Activated T-cell treated with anti-CD3 and anti-CD28 coated beads for 24 hours (primary cell): ENCODE measurements at places on chromosomes 2 and 18.

- DNase-seq = no peak
Measured at GRCh38 chr18:59866551-59867269, 33.1 kb upstream of the PMAIP1 start.

- DNase-seq = no peak
Measured at GRCh38 chr2:113056521-113056920, 2.5 kb upstream of the IL36RN start.

- DNase-seq = peak; percentile 4
Measured at GRCh38 chr2:53786352-53786704, 425 bp downstream of the ASB3 start.

DNA sequence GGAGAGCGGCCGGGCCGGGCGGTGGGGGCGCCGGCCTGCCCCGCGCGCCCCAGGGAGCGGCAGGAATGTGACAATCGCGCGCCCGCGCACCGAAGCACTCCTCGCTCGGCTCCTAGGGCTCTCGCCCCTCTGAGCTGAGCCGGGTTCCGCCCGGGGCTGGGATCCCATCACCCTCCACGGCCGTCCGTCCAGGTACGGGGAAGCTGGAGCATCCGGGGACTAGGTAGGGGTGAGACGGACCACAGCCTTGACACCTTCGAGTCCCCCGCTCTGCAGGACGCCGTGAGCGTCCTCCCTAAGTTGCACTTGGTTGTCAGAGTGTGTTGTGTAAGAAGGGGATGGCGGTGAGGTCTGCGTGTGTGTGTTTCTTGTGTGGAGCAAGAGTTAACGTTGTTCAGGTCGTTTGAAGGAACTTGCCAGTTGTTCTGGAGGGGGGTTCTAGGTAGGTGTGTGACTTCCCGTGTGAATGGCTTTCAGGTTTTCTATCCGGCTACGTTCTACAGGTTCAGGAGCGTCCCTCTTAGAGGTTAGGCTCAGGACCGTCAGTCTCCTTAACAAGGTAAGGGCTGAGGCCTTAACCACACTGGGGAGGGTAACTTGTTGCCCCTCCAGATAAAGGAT lies 393 bp downstream of the IL1R1 start:
- DNase-seq = no peak

DNA sequence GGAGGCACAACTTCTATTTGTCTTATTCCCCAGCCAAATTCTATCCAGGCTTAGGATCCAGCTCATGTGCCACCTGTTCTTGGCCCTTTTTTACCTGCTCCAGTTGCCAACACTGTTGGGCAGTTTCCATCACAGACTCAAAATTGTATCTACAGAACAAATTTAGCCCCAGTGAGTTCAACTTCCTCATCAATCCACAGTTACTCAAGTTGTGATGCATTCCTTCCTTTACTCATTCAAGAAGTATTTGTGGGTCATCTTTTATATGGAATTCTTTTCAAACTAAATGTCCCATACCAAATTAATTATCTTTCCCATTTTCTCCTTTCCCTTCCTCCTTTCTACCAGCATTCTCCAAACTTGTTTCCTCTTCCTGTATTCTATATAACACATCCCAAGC lies 12.7 kb upstream of the DDX18 start:
- DNase-seq = no peak
